Femur (tissue), 1 donor: ENCODE measurements at places on chromosomes 5 and 9.
A peak's percentile ranks its signal among the peaks of the same experiment; 100 is the strongest.

DNA sequence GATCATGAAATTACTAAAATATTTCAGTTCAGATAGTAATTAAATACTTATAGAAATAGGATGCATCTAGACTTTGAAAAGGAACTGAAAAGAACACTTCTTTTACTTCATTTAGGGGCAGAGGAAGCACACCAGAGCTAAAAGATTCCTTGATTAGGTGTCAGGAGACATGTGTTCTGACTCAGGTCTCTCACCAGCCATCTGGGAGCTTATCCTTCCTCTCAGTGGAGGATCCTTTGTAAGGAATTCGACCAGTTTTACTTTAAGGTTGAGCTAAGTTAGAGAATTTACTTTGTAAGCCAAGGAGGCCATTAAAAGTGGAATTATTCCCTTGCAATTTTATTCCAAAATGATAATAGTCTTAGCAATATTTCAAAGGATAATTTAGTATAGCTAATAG lies 16.7 kb downstream of the VCAN start:
- no peak for DNase-seq

- peak; percentile 84 for DNase-seq
Observed at GRCh38 chr9:734831-735511, 106.5 kb upstream of the DMRT1 start.

DNA sequence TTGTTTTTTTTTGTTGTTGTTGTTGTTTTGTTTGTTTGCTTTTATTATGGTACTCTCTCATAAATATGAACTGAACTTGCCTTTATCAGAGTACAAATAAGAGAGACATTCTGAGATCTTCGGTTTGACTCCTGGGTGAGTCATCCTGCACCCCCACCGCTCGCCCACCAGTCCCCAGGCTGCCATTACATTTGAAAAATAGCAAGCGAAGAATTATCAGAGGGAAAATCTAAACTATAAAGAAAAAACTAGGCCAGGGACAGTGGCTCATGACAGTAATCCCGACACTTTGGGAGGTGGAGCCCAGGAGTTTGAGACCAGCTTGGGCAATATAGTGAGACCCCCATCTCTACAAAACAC lies 122.1 kb upstream of the MAP3K1 start:
- DNase-seq: no peak

GRCh38 chr9:120885958-120886357 lies 9.0 kb upstream of the PHF19 start:
- peak; percentile 69 for DNase-seq

DNA sequence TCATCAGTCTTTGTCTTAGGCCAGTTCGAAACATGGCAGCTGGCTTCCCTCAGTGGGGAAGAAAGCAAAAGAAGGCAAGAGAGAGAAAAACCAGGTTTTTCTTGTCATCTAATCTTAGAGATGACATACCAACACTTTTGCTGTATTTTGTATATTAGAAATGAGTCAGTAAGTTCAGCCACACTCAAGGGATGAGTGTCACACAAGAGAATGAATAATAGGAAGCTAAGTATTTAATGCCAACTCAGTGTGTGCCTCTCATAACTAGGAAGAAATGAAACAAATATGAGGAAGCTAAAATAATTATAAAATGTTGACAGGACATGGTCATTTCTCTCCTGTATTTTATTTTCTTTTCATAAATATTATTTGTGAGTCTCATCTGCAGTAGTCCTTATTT lies 65.3 kb downstream of the CDH12 start:
- DNase-seq: no peak
